SW480 (cell line): ENCODE measurements at places on chromosomes 11 and 22.

GRCh38 chr11:67680696-67681470 is 6.5 kb upstream of the ALDH3B2 start:
- no peak for DNase-seq

- DNase-seq = no peak
Measured at GRCh38 chr11:73095613-73096012, 46.5 kb downstream of the FCHSD2 start.

DNA sequence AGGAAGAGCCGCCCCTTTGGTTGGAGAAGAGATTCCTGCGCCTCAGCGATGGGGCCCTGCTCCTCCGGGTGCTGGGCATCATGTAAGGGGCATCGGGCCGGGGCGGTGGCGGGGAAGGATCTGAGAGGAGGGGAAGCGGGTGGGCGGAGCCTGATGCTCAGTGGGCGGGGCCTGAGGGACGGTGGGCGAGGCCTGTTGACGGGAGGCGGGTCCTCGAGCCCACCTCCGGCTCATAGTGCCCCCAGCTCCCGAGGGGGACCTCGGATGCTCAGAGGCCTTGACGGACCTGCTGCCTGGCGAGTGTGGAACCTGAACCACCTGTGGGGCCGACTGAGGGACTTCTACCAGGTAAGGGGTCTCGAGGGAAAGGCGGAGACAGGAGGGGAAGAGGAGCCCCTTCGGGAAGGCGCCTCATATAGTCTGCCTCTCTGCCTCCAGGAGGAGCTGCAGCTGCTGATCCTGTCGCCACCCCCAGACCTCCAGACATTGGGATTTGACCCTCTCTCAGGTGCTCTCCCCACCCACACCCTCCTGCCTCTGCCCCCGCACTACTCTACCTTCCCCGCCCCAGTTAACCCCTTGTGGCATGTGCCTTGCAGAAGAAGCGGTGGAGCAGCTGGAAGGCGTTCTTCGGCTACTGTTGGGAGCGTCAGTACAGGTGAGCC is 799 bp downstream of the CCDC88B start:
- DNase-seq = no peak

GRCh38 chr11:102599642-102600261 is 25.4 kb downstream of the MMP20 start:
- peak; percentile 94 for DNase-seq

DNA sequence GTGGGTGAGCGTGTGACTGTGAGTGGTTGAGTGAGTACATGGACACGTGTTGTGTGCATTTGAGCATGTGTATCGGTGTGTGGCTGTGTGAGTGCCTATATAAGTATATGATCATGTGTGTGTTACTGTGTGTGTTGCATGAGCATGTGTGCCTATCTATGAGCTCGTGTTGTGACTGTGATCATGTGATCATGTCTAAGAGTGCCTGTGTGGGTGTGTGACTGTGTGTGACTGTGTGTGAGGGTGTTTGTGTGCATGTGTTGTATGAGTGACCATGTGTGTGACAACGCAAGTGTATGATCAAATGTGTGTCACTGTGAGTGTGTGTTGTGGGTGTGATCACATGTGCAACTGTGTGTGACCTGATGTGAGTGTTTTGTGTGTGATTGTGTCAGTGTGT is 88.8 kb downstream of the UBASH3B start:
- no peak for DNase-seq

- DNase-seq = no peak
Measured at GRCh38 chr11:37861671-37862070, 1263.6 kb upstream of the RAG2 start.

GRCh38 chr22:29154364-29155048 is 51.2 kb upstream of the EMID1 start:
- DNase-seq = peak; percentile 43

- no peak for DNase-seq
Measured at GRCh38 chr22:38955250-38955905, 2.0 kb upstream of the APOBEC3A start.

- DNase-seq = no peak
Measured at GRCh38 chr22:19056951-19057401, 65.2 kb downstream of the DGCR2 start.

- DNase-seq = peak; percentile 26
Measured at GRCh38 chr22:36831206-36831605, 14.4 kb upstream of the PVALB start.

DNA sequence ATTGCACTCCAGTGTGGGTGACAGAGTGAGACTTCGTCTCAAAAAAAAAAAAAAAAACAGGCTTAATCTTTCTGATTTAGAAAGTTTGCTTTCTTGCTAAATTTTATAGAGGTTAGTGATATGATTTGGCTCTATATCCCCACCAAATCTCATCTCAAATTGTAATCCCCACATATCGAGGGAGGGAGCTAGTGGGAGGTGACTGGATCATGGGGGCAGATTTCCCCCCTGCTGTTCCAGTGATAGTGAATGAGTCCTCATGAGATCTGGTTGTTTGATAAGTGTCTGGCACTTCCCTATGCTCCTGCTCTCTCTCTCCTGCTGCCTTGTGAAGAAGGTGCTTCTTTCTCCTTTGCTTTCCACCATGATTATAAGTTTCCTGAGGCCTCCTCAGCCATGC is 90.9 kb downstream of the OSBP2 start:
- no peak for DNase-seq

- peak; percentile 7 for DNase-seq
Measured at GRCh38 chr22:38273135-38273826, 471 bp upstream of the TMEM184B start.

- no peak for DNase-seq
Measured at GRCh38 chr11:129326921-129327320, 48.7 kb upstream of the BARX2 start.

DNA sequence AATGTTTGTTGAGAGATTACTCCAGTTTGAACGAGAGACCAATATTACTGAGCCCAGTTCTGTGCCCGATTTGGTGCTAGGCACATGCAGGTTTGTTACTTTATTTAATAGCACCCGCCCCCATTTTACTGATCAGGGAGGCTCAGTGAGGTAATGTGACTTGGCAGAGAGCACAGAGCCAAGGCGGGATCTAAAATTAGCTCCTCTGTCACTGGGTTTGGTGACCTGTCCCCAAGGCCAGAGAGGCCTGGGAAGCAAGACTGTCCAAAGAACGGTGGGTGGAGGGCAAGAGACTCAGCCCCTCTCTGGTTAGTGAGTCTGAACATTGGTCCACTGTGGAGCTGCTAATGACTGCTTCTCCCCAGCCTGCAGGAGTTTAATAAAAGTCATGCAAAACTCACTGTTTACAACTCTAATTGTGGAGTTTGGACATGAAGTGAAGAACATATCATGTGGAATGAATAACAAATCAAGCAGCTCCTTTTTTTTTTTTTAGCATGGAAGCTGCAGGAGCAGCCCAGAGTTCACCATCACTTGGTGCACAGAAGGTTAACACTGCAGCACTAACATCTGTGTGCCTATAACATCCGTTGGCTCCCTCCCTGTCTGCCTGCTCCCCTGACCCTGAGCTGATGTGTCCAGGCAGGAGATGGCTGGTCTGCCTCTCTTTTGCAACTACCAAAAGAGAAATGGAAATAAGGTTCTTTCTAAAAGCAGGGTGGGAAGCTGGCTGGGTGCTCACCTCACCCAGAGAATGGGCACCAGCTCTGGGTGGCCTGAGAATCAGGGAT is 39.0 kb downstream of the CSNK2A3 start:
- DNase-seq = no peak

DNA sequence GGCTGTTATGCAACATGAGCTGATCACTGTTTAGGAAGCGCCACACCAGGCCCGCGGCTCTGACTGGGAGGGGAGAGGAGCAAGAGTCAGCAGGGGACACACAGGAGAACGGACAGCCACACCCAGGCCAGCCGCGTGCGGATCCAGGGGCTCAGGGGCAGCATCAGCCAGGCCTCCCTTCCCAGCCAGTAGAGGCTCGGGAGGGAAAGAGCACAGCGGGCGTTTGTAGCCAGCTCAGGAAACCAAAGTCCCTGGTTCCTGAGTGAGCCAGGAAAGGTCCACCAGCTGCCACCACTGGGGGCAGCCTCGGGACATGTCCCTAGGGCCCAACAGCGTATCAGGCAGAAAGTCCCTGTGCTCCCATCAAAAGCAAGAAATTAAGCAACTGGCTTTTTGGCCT is 71.8 kb upstream of the PITPNB start:
- DNase-seq = peak; percentile 17

DNA sequence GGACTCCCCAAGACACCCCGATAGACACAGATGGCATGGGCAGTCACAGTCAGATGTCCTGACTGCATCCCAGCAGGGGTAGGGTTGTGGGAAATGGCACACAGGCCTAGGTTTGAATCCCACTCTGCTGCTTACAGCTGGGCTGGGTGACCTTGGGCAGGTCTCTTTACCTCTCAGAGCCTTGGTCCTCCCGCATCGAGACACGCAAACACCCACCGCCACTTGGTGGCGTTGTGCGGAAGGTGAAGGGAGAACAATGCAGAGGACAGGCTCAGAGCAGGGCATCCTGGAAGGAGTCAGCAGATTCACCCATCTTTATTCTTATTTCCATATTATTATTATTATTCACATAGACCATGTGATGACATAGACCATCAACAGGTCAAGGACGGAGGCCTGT is 140.5 kb downstream of the MIAT start:
- no peak for DNase-seq

- no peak for DNase-seq
Measured at GRCh38 chr22:26579331-26579886, 10.5 kb downstream of the TPST2 start.

GRCh38 chr11:86062719-86063118 is 6.2 kb downstream of the PICALM start:
- DNase-seq = no peak

- DNase-seq = no peak
Measured at GRCh38 chr22:50272044-50272802, 2.0 kb upstream of the MAPK11 start.

- DNase-seq = no peak
Measured at GRCh38 chr11:2585566-2586086, 114.2 kb downstream of the KCNQ1OT1 start.

DNA sequence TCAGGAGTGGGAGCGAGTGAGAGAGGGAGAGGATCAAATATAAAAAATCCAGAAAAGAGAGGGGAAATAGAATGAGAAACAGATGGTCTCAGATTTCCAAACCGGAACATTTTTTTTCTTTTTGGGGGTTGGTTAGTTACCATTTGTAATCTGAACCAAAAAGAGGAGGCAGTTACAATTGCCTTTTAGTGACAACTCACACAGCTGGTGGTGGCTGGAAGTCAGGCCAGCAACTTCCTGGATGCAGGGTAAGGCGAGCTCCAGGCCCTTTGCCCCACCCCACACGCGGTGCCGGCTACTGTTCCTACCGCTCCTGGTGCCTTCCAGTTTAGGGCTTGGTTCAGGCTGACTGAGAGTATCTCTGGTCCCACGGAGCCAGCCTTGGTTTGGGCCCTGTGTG is 21.0 kb upstream of the UBASH3B start:
- DNase-seq = peak; percentile 42

- no peak for DNase-seq
Measured at GRCh38 chr22:23878219-23878618, 16.0 kb upstream of the MIF start.

DNA sequence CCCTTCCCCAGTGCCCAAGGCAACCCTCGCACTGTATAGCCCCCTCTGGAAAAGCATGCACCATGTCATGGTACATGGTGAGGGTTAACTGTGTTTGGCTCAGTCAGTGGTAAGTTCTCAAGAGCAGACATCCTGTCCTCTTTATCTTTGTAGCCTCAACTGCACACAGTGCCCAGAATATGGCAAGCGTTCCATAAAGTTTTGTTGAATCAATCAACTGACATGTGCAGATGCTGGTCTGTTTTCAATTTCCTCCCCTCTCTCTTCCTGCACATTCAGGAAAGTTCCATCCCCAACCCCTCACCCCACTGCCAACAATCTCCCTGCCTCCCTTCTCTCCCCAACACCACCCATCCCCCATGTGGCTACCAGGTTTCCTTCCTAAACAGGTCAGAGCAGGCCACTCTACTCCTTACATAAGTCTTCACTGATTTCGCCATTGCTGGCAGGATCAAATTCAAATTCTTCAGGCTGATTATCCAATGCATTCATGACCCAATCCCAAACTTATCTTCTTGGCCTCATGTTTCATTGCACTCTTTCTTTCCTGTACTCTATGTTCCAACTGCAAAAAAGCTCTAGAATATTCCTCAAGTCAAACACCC is 15.5 kb upstream of the TMPRSS5 start:
- DNase-seq = no peak

DNA sequence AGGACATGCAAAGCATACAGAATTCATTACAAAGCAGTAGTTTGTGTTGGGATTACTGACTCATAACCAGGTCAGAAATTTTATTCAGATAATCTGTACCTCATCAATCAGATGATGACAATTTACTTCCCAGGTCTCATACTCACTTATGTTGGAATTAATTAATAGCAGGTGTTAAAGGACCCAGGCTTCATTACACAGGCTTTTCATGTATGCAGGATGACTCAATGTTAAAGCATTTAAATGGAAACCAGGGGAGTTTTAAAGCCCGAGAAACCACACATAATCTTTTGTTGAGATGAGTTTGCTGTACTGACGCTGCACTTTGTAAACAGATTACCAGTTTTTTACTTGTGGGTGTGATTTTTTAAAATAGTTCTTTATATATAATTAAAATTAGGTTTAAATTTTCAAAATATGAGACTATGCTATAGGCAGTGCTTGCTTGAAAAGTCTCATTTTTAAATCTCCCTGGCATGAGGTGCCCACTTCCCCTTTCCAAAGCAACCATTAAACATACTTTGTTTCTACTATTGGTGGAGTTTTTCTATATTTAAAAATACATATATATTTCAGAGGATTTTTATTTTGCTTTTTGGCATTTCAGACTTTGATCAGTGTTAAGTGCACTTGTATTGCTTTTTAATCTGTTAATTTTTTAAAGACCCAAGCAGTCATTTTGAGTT is 41.0 kb downstream of the CEP57 start:
- peak; percentile 88 for DNase-seq

- no peak for DNase-seq
Measured at GRCh38 chr11:100890789-100891188, 203.7 kb downstream of the ARHGAP42 start.

GRCh38 chr22:44142421-44143104 is 38.2 kb upstream of the PARVG start:
- DNase-seq = no peak

GRCh38 chr11:128318856-128319474 is 268.4 kb downstream of the ETS1 start:
- no peak for DNase-seq

- no peak for DNase-seq
Measured at GRCh38 chr11:44928144-44928543, 22.5 kb downstream of the TP53I11 start.

DNA sequence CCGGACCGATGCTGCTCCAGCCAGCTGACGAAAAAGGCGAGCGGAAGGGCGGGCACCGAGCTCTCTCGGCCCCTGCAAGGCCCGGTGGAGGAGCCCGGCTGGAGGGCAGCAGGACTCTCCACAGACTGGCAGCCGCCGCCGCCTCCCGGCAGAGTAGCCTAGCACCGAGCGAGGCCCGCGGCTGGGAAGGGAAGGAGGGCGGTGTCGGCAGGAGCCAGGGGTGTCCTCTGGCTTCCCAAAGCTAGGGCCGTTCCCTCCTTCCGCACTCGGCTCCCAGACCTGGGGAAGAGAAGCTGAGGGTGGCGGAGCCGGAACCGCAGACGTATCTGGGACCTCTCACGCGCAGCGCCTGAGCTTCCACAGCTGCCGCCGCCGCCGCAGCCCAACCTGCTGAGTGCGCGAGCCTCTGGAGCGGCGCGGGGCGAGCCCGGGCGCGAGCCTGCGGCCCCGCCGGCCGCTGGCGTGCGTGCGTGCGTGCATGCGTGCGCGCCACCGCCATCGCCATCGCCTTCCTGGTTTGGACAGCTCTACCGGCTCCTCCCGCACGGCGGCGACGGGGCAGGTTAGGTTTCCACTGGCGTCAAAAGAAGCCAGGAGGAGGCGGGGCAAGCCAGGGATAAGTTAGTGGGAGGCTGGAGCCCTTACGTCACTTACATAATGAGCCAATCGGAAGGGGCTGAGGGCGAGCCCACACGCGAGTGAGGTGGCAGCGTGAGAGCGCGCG is at the start of gene RAB6A:
Gene RAB6A (minus strand): TSS at position 396 of the 724 bp plus-strand sequence. CDS start 439 bp downstream, outside the sequence.
- DNase-seq = peak; percentile 100
